ENCODE measurements at places on chromosomes 5 and 9.

- DNase-seq, result no peak
Measured at GRCh38 chr9:135561391-135562234, at the start of gene PAEP. PAEP (plus strand) TSS chr9:135561756.

DNA sequence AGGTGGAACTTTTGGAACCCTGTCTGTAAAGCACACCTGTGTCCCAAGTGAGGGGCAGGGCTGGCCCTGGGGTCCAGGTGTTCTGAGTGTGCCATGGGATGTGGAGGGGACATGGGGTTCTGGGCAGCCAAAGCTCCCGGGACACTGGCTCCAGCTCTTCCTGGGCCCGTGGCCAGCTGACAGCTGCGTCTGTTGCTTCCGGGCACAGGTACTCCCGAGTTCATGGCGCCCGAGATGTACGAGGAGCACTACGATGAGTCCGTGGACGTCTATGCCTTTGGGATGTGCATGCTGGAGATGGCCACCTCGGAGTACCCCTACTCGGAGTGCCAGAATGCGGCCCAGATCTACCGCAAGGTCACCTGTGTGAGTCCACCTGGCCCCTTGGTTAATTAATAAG is 50.7 kb downstream of the WNK2 start:
- no peak for DNase-seq

- DNase-seq, result no peak
Measured at GRCh38 chr5:172494630-172495505, 40.5 kb upstream of the SH3PXD2B start.

DNA sequence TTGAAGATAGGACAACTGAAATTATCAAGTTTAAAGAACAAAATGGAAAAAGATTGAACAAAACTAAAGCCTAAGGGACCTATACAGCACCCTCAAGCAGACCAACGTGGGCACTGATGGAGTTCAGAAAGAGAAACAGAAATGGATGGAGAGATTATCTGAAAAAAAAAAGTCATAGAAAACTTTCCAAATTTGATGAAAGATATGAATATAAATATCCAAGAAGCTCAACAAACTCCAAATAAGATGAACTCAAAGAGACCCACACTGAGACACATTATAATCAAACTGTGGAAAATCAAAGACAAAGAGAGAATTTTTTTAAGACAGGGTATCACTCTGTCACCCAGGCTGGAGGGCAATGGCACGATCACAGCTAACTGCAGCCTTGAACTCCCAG is 128.6 kb upstream of the PUM3 start:
- DNase-seq, result no peak

DNA sequence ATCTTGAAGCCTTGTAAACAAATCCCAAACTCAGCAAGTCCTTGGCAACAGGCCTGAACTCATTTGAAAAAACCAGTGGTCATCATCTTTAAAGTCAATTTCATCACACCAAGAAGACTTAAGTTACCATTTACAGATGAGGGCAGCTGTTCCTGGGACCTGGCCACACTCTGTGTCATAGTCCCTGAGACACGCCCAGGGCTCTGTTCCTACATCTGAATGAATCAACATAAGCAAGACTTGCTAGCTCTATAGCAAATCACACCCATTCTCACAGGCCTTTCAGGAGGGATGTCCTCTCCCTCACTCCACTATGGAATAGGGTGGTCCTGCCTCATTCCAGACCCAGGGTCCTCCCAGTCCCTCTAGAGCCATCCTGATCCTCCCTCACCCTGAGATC is 142.8 kb downstream of the NSG2 start:
- no peak for DNase-seq

DNA sequence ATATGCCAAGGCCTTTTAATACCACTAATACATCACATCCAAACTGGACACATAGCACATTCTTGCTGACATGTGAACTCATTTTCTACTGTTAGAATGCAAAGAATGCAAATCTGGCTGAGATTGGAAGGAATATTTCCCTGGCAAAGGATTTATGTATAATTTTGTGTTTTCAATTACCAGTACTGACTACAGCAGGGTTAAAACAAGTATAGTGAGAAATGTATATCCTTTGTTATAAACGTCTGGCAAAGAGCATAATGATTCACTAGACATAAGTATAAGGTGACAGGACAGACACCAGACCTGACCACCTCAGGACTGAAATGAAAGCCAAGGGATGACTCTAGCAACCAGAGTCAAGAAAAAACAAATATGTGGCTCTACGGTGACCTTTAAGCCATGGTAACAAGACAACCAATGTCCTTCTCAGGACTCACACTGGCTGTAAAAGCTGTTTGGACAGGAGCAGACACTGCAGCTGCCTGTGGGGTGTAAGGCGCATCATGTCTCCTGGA is 95.0 kb downstream of the MRPS27 start:
- DNase-seq, result no peak

DNA sequence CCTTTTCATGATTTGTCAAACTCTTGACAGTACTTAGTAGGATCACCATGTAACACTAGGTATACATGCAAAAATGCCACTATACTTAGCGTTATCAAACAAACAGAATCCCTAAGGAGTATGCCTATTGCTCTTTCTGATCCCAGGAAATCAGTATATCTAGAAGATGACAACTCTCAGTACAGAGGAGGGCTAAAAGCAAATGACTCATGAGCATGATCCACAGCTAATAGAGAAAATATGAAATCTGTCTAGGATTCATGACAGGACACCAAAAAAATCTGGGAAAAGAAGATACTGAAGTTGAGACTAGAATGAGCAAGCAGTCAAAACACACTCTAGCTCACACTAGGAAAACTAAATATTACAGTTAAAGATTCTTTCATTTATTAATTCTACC is 89.2 kb downstream of the RAPGEF6 start:
- DNase-seq, result no peak

DNA sequence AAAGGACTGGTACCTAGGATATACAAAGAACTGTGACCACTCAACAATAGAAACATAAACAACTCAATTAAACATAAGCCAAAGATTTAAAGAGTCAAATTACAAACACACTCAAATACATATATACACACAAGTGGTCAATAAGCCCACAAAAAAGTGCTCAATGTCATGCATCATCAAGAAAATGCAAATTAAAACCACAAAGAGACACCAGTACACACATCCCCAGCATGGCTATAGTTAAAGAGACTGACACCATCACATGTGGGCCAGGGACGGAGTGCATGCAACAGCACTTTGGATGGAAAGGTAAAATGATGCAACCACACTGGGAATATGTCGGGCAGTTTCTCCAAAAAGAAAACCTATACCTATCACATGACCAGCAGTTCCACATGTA is 89.7 kb downstream of the CAAP1 start:
- no peak for DNase-seq

DNA sequence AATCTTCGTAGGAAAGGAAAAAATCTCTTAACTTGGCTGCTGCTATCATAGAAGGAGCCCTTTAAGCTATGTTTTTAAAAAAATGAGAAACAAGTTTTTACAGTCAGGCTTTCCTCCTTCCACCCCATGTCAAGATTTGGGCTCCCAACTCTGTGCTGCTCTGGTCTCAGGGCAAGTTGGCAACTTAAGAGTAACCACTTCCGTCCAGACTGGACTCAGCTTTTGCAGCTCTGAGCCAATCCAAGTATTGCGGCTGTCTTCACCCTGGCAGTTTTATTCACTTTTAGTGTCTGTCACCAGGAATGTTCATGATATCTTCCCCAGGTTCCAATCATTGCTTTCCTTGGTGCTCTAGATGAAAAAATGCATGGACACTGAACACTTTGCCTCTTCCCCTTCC is 115.9 kb upstream of the GAS1 start:
- no peak for DNase-seq

DNA sequence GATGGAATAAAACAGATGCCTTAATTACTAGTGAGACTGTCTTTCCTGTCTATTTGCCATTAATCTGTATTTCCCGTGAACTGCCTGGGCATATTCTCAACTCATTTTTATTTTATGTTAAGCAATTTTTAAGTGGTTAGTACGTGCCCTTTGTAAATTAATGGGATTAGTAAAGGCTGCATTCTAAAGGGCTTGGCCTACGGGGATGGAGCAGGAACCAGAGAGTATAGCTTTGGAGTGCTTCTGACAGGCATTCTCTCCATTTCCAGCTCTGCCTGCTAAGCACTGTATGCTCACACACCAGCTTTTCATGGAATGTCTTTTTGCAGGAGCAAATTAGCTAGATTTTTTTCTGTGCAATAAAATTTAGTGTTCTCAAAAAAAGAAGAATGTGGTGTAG is 241.2 kb downstream of the MCTP1 start:
- no peak for DNase-seq

DNA sequence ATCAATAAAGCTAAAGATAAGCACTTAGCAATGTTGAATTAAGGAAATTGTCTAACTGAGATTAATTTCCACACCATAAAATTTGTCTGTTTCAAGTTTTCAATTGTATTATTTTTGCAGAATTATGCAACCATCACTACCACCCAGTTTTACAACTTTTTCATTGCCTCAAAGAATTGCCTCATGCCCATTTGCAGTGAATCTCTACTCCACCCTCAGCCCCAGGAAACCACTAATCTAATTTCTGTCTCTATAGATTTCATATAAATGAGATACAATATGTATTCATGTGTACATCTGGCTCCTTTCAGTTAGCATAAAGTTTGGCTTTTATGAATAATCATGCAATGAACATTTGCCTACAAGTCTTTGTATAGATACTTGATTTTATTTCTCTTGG is 72.9 kb downstream of the PTCD2 start:
- no peak for DNase-seq

DNA sequence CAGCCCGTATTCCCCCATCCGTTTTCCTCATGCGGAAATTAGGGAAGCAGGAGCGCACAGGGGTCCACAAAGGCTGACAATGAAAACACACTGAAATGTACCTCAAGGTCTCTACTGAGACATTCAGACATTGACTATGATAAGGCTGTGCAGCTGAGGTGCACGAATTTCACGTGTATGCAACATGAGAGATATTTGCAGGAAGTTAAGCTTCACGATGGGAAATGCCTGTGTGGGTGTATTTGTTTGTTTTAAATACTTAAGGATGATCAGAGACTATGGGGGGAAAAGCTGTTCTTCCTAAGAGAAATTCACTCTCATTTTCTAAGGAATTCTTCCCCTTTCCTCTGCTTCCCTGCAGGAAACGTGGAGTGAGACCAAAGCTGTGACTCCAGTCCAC is 2.6 kb upstream of the SPATA31E1 start:
- DNase-seq, result no peak
